ENCODE measurements at places on chromosomes 12 and 14.

GRCh38 chr12:72274931-72275330 lies 2.8 kb downstream of the TRHDE start:
- DNase-seq, result no peak

DNA sequence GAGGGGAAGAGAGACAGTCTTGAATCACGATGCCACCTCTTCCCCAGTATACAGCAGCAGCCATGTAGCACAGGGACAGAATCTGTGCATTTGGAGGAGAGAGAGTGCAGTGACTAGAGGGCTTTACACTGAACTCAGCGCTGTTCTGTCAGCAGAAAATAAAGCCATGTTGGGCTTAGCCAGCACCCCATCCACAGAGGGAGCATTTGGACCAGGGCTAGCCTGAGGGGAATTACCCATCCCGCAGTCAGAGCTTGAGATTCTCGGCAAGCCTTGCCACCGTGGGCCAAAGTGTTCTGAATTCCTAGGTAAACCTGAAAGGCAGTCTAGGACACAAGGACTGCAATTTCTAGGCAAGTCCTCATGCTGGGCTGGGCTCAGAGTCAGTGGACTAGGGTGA lies 120.4 kb upstream of the CNOT2 start:
- no peak for DNase-seq

DNA sequence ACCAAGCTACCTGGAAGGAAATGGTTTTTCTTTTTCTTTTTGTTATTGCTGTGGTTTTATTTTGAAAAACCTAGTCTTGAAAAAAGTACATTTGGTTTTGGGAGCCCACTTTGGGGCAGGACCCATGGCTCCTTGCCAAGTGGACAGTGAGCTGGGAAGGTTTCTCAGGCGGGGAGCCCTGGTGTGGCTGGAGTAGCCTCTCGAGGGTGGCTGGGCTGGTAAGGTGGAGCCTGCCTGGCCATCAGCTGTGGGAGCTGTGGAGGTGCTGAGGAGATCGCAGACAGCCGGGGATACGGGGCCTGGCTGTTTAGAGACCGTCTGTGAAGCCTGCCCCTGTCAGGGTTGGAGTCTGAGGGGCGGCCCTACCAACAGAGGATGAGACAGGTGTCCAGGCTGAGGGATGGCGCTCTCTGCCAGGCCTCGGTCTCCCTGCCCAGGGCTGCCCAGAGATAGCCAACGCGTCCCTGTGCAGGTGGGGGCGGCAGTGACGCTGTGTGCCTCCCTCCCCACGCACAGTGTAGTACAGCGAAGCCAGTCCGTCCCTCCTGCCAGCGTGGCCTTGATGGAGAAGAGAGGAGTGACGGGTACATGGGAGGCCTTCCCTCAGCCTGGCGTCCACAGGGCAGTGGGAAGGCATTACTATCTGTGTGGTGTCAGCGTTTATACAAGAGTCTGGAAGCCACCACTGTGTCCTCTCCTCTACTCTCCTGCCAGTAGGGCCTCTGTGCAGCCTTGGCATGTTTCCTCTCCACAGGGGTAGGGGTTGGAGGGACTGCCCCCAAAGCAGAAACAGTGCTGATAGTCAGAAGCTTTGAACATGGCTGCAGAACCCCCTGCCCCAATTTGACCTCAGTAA lies 5.9 kb downstream of the RIN3 start:
- no peak for DNase-seq

GRCh38 chr12:30678221-30678620 lies 17.4 kb downstream of the IPO8 start:
- DNase-seq, result no peak

DNA sequence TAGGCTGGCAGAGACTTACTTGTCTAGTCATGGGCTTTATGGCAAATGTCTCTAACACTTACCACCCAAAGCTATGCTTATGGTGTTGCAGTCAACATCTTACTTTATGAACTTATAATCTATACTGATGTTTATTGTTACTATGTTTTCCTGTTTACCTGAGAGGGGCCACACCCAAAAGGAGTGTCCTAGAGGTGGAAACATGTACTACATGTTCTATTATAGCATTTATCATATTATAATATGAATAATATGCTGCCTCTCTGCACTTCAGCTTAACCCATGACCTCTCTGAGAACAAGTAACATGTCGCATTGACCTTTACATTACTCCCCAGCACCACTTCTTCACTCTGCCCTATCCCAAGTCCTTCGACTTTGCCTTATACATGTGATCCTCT lies 501.8 kb downstream of the ETNK1 start:
- DNase-seq, result no peak

DNA sequence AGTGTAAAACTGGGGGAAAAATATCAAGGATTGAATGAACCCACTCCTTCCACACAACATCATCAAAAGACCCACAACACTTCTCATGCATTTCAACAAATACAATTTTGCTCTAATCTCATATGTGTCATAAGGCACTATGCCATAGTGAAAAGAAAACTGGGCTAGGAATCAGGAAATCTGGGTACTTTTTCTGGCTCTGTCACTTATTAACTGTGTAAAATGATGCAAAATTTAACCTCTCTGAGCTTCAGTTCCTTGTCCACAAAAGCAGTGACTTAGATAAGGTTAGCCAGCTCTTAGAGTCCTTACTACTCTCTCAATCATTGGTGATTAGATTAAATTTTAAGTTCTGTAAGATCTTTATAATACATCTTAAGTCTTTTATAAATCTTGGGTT lies 250.5 kb upstream of the SOX5 start:
- no peak for DNase-seq
